ENCODE measurements at places on chromosomes 7 and 10. TPM values are rescaled to one million over a fixed set of nuclear protein-coding genes. Genes with fewer than 3 reads are reported as not detected.

Gene TMEM270
- not detected for total RNA-seq

- no peaks in the 10 kb centered on the region for H3K27me3 ChIP-seq
- no peak overlapping the region for H3K27ac ChIP-seq
- H3K36me3 ChIP-seq: no peaks in the 10 kb centered on the region
- H3K4me1 ChIP-seq: no peaks in the 10 kb centered on the region
- no peak for DNase-seq
Measured at GRCh38 chr7:134021836-134022235, 105.3 kb upstream of the LRGUK start.

Gene CELF2
- total RNA-seq: 3.4 TPM

Gene HOXA9
- not detected for total RNA-seq

Gene GATAD1
- total RNA-seq: 16.8 TPM
